ENCODE measurements at places on chromosomes 11 and 22. TPM values are rescaled to one million over a fixed set of nuclear protein-coding genes. Genes with fewer than 3 reads are reported as not detected.

- ATAC-seq: peak; percentile 90
These were observed 50.5 kb downstream of the MAPK1 start for GRCh38 chr22:21816787-21817496.

- ATAC-seq: no peak
These were observed 9.1 kb upstream of the TCF20 start for GRCh38 chr22:42279425-42280020.

DNA sequence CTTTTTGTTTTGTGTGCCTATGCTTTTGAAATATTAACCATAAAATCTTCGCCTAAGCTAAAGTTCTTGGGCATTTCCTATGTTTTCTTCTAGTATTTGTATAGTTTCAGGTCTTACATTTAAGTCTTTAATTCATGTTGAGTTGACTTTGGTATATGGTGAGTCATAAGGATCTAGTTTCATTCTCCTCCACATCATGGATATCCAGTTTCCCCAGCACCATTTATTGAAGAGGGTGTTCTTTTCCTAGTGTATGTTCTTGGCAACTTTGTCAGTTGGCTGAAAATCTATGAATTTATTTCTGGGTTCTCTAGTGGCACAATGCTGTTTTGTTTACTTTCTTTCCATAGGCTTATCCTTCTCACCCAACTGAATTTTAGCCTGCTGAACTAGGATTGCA lies 49.0 kb downstream of the CTSC start:
- ATAC-seq: no peak

DNA sequence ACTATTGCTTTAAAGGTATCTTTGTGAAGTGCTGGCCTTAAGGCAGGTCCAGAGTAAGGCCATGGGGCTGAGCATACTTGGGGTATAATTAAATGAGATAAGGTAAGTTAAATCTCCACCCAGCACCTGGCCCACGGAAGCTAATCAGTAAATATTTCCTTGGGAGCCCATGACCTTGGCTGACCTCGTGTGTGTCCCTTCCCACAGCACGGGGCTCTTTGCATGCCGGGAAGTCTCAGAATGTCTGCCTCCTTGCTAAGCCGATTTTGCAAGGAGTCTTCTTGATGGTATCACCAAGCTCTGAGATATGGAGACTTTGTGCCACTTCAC lies 46.5 kb downstream of the ADM start:
- no peak for ATAC-seq

SCUBE1 gene
- 0.48 TPM for total RNA-seq

GAL gene
- total RNA-seq: 0.27 TPM

TPST2 gene
- total RNA-seq: 11.1 TPM

CPSF7 gene
- total RNA-seq: 45.6 TPM
